Colonic mucosa (tissue), 4 donors: ENCODE measurements at places on chromosomes 6 and 20.

GRCh38 chr6:11298651-11299420 is 66.4 kb upstream of the NEDD9 start:
- DNase-seq = no peak

DNA sequence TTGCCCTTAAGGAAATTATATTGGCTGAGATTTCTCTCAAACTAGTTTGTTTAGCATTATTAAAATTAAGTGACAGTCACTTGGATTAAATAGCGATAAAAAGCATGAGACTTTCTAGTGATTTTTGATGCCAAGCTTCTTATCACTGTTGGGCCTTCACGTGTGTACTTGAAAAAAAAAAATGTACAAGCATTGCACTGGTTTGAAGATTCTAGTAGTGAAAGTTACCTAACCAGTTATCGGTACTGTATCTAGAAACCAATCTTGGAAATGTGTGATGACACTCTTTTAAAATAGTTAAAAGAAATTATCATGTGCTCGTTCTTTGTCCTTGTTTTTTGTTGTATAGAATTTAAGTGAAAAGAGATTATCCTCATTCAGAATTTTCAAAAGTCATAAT is 102.1 kb downstream of the SCAF8 start:
- no peak for DNase-seq

DNA sequence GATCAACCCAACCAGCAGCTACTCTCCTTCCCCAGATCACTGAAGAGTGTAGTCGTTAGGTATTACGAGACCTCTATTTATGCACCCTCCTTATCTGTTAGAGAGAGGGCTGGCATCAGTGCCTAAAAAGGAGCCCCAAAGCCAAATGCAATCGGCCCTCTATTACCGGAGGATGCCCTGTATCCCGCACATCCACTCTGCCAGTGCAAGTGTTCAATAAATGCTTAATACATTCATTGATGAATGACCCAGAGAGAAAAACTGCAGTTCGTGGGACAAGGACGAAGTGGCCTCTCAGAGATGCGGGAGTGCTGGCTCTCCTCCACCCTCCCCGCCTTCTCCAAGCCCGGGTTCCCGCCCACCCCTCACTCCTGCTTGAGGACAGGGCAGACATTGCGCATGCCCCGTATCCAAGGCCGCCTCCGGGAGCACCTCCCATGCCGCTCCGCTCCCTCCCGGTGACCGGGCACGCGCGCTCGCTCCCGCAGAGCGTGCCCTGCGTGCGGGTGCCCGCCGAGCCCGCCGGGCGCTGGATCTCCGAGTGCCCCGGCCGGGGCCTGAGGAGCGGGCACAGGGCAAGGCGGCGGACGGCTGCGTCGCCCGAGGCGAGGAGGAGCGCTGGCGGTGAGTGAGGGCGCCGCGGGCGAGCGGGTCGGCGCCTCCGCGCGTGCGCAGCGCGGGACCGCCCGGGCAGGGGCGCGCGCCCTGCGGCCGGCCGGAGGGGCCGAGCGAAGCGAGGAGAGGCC is 27.2 kb upstream of the BTBD3 start:
- DNase-seq = peak; percentile 90

GRCh38 chr20:19317237-19318069 is 105.0 kb downstream of the SLC24A3 start:
- no peak for DNase-seq

- DNase-seq = no peak
Observed at GRCh38 chr6:22779062-22779461, 209.7 kb downstream of the HDGFL1 start.

GRCh38 chr6:78883651-78884050 is 16.3 kb downstream of the IRAK1BP1 start:
- no peak for DNase-seq

GRCh38 chr6:43774776-43775534 is 4.9 kb downstream of the VEGFA start:
- peak; percentile 85 for DNase-seq

DNA sequence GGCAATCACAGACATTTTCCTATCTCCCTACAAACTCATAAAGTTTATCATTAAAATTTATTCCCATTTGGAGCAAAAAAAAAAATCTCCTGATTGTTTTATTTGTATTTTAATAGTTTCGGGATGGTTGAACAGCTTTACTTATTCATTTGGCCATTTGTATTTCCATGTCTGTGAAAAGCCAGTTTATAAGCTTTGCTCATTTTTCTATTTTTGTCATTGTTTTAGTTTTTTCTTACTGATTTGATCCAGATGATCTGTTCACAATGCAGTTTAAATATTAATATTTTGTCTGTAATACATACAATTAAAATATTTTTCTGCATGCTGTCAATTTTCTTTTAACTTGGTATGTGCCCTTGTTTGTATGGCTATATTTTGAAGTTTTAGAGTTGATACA is 65.2 kb upstream of the CCN2 start:
- DNase-seq = no peak

DNA sequence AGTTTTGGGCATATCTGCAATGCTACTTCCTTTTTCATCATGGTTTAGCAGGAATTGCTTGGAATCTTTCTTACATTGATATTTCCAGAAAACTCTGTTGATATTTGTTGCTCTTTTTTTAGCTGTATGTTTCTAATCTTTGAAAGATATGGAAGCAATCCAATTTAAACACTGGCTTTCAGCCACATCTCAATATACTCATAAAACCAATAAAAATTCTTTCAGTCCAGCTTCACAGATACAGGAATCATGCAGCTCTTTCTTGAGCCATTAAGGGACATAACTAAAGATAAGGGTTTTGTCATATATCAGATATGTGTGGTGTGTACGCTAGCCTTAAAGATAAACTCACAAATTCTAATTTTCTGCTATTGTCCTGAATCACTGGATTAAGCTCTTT is 47.4 kb downstream of the PKIB start:
- no peak for DNase-seq

GRCh38 chr6:18212231-18212630 is 52.1 kb downstream of the DEK start:
- DNase-seq = no peak

DNA sequence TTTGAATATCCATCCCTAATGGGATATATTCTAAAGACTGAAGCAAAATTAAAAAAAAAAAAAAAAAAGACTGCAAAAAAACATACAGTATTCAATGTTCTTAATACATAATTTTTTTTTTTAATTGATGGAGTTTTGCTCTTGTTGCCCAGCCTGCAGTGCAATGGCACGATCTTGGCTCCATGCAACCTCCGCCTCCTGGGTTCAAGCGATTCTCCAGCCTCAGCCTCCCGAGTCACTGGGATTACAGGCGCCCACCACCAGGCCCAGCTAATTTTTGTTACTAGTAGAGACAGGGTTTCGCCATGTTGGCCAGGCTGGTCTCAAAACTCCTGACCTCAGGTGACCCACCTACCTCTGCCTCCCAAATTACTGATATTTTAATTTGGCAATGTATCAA is 29.3 kb downstream of the RANBP9 start:
- no peak for DNase-seq

GRCh38 chr6:45923831-45924391 is 91.7 kb downstream of the CLIC5 start:
- no peak for DNase-seq

GRCh38 chr6:106830930-106831329 is 143.6 kb downstream of the CD24 start:
- DNase-seq = no peak

DNA sequence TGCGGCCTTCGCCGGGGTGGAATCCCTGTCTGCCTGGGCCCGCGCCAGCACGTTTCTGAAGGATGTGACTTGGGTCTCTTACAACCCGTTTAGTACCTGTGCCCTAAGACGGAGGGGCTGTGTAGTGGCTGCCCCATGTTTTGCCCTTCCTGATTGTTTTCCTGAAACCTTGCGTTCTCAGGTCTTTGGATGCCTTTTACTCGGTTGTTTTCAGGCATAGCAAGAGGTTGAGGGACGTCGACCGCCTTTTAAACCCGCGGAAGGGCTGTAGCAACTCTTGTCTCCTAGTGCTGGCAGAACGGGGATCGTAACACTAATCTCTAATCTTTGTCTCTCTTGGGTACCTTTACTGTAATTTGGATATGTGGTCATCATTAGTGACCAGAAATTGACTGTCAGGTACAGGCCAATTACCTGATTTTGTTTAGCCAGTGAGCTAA is 706 bp upstream of the NANP start:
- no peak for DNase-seq

GRCh38 chr6:79821859-79822258 is 125.5 kb downstream of the ELOVL4 start:
- DNase-seq = no peak

DNA sequence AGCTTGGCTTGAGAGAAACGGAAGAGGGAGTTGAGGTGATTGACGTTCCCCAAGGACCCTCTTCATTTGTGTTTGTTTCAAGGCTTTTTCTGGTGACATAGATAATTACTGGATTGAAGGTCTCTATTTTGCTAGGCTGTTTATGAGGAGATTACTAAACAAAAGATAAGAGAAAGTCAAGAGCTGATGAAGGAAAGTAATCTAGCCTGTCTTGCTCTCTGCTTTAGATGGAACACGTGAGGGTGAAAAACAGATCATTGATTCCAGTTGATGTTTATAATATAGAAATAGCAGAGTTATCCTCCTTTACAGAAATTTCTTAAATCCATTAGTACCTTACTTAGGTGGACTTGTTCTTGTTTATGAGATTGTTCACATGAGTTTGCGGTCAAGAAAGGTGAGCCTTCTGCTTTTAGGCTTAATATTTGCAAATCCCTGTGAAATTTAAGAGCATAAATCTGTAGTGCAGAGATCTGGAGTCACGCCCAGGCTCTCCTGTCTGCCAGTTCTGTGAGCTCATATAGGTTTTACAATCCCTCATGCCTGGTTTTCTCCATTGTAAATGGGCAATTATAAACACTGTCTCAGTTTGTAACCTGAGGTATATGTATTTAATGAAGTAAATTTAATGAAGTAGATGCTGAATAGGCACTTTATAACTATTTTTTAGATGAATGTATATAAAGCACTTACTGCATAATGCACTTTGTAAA is 272.8 kb downstream of the NKAIN2 start:
- DNase-seq = no peak

DNA sequence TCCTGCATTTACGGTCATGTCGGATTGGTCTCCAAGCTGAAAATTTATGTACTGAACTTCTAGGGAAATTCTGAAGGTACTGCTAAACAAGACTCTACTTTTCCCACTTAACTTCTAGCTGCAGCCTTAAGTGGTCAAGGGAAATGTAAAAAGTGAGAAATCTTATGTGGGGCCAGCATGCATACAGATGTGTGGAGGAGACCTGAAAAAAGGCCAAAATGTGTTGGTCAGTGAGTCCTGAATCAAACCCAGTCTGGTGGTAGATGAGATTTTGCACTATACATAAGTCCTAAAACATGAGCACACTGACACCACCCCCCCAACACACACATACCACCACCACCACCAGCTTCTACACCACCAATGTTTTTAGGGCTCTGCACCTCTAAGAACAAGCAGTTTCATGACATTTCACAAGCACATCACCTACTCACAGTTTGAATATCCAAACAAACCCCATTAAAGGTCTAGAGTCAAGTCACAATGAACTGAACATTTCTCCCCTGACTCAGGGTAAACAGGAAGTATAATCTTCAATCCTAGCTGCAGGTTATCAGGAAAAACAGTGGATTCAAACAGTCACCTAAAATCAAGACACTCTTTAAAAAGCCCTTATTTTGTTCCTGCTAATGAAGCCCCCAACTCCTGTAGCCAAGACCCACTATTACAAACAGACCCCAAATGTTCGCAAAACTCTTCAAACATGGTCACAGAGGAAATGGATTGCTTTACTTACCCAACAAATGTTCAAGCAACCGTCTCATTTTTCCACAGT is 1.6 kb downstream of the ZMYND8 start:
- no peak for DNase-seq

GRCh38 chr20:44683263-44684046 is 31.7 kb upstream of the CCN5 start:
- peak; percentile 56 for DNase-seq

GRCh38 chr6:160378218-160378617 is 30.0 kb downstream of the SLC22A3 start:
- DNase-seq = no peak

DNA sequence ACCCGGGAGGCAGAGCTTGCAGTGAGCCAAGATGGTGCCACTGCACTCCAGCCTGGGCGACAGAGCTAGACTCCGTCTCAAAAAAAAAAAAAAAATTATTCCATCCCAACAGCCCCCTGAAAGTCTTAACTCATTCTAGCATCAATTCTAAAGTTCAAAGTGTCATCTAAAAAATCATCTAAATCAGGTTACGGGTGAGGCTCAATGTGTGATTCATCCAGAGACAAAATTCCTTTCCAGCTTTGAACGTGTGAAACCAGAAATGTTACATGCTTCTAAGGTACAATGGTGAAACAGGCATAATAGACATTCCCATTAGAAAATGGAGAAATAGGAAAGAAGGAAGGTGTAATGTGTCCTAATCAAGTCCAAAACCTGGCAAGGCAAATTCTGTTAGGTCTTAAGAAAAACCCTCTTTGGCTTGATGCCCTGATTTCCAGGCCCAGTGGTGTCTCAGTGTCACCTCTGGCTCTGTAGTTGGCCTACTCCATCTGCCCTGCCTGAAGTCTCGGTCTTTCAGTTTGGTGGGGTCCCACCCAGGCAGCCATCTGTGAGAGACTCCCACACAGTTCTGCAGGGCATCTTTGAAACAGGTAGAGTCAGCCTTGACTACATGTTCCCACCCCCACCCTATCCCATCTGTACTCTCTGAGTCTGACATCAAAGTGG is 43.5 kb downstream of the HFE start:
- DNase-seq = no peak

GRCh38 chr6:88119769-88120168 is 46.4 kb downstream of the CNR1 start:
- no peak for DNase-seq

DNA sequence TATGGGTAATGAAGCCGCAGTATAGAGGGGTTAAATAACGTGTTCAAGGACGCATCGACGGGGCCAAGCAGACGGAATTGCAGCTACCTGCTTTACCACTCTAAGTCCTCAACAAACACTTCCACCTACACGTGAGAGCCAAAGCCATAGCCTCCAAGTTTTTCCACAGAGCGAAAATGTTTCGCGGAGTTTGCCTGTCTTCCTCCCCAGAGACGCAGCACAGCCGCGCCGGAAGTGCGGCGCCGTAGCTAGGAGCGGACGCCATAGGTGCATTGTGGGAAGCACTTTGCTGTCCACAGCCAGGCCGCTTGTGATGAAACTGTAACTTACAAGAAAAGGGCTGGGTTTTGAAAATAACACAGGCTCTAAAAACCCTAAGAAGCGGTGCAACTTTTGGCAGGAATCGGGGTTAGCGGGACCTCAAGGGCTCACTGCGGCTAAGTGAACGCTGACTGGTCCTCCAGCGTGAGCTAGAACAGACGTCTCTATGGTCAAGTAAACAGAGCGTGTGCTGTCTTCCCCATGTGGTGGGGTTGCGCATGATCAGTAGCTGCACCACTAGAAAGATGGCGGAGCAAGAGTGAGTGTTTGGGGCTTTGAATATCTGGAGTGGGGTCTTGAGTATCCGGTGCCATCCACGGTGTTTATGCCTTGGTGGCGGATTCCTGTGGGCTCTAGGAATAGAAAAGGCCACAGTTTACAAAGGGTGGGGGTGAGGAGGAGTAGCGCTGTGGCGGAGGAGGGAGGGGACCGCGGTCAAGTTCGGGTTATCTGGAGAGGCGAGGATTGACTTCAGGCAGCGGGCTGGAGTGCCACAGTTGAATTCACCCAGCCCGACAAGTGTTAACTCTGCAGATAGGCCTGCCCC is at the start of gene RPL7L1:
RPL7L1 (plus strand) TSS at position 245 of the 868 bp plus-strand sequence; CDS start at position 540, 295 bp downstream.
- DNase-seq = peak; percentile 90
